ENCODE measurements at places on chromosomes 4 and X. TPM values are rescaled to one million over a fixed set of nuclear protein-coding genes. Genes with fewer than 3 reads are reported as not detected.
A peak's percentile ranks its signal among the peaks of the same experiment; 100 is the strongest.

DNA sequence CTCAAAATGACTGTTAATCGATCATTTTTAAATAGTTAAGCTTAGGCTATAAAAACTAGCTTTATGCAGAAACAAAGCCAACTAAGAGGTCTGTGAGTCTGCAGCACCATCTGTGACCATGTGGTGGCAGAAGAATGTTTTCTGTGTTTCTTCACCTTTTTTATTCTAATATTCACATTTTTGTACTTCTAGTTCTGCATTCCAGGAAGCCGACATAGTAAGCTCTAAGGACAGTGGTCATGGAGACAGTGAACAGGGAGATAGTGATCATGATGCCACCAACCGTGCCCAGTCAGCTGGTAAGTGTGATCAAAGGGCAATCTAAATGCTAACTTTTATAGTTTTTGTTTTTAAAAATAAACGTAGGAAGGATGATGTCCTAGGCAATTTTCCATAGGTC is 5.6 kb downstream of the PCDH10 start:
- peak; percentile 52 for DNase-seq

GRCh38 chr4:78691971-78692821 is 84.0 kb upstream of the BMP2K start:
- no peak for DNase-seq

DNA sequence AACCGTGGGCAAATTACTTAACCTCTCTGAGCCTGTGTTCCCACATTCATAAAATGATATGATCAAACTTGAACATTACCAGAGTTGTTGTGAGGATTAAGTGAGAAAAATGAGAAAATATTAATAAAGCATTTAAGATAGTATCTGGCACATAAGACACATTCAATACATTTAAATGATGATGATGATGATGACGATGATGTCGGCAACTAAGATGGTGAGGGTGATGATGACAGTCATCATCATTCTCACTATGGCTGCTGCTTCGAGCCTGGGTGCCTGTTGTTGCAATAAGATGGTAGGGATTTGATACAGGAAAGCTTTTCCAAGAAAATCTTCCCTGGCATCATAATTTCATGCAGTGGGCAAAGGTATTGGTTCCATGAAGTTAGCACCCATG is 11.1 kb downstream of the TMEM164 start:
- no peak for DNase-seq

DNA sequence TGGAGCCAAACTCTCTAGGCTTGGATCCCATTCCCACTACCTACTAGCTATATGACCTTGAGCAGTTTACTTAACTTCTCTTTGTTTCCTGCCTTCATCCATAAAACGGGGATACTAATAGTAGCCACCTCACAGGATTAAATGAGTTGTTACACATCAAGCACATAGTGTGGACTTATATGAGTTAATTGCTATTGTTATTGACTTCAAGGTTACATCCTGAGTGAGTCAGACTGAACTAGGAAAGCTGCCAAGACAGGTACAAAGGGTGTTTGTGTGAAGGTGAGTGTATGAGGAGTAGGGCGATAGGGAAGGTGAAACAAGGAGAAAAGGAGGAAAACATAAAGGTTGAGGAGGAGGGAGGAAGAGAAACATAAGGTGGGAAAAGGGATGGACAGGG is 32.2 kb downstream of the TFDP3 start:
- DNase-seq, result no peak

- peak; percentile 6 for DNase-seq
Measured at GRCh38 chr4:31674313-31674947, 954.3 kb downstream of the PCDH7 start.

DNA sequence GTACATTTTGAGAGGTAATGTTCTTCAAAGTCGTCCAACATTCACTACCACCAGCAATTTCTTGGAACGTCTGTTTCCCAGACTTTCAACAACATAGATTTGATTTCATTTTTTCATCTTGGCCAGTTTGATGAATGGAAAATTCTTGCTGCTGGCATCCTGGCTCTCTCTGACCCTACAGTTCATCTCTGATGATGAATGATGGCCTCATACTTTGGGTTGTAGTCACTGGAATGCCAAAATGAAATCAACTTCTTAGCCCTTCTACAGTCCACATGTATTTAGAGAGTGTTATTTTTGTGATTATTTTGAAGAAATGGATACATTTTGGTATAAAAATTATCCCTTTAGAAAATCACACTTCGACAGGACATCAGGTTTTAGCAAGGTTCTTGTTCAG is 8.8 kb downstream of the CHST7 start:
- DNase-seq, result peak; percentile 45

DNA sequence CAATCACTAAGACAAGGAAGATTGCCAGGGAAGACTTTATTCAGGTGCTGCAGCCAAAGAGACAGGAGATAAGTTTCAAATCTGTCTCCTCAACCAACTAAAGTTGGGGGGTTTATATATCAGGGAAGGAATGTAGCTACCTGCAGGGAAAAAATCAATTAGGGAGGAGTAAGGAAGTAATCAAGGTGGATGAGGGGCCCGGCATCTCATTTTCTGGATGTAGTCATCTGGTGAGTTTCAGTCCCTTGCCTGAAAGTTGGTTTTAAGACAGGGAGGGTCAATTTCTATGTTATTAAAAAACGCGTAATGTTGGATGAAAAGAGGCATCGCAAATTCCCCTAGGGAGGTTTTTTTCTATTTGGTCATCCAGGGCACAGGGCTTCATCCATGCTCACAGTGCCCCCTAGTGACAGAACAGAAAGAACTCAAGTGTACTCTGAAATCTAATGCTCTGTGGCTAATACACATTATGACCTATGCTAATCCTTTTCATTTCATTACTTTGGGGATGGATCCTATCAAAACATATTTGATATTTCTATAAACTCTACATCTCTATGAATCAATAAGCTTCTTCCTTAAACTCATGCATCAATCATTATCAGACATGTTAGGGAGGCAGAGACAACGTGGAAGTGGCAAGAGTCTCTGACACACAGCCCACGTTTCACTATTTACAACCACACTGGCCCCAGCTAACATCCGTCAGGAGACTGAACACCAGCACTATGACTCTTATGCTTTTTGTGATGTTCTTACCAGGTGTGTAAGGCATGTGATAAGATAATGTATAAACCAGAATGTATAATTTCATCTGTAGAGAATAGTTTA is 1577.0 kb upstream of the TENM3 start:
- DNase-seq, result peak; percentile 24

DNA sequence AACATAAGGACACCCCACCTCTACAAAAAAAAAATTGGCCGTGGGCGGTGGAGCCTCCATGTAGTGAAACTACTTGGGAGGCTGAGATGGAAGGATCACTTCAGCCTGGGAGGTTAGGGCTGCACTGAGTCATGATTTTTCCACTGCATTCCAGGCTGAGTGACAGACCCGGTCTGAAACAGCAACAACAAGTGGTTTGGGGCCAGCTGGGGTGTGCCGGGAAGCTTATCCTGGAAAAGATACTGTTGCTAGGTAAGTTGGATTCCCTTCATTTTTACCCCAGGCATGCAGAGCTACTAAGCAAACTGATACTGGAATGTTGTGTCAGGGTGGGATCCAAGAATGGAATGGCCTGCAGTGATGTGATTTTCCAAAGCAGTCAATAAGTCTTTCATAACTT is 57.0 kb downstream of the XAGE2 start:
- DNase-seq, result no peak

- no peak for DNase-seq
Measured at GRCh38 chr4:154208424-154208823, 283.2 kb downstream of the DCHS2 start.

DNA sequence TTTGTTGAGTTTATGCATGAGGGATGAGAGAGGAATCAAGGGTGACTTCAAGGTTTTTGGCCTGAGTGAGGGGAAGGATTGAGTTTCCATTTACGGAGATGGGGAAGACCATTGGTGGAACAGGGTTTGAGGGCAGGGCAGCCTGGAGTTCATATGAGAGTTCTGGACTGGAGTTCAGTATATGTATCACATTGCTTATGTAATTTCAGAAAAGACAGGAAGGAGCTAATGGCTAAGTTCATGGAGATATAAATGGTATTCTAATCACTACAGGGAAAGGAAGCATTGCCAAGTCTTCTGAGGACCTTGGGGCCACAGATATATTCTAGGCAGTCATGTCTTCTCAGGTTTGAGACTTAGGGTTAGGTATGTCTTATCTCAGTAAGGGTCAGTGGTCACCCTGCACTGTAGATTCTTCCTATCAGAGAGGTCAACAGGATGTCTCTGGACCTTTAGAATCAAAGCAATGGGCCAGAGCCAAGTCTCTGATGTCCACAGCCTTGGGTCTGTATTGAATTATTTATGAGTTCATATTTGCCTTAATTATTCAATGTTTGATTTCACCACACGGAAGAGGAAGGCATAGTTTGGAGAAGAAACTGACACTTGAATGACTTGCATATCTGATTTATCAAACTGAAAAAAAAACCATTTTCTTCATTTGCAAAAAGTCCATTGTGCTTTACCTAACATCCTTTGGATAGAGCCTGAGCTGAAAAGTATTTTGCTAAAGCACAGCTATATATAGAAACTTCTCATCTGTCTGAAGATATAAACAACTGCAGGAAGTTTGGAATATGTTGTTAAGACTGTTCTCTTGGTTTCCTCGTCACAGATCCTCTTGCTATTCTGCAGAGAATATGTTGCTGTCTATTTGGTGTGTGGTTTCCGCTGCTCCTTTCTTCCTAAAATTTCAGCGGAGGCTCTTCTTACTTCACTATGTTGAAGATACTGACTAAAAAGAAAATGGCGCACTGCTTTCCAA is 139.5 kb downstream of the PDGFRA start:
- DNase-seq, result no peak

DNA sequence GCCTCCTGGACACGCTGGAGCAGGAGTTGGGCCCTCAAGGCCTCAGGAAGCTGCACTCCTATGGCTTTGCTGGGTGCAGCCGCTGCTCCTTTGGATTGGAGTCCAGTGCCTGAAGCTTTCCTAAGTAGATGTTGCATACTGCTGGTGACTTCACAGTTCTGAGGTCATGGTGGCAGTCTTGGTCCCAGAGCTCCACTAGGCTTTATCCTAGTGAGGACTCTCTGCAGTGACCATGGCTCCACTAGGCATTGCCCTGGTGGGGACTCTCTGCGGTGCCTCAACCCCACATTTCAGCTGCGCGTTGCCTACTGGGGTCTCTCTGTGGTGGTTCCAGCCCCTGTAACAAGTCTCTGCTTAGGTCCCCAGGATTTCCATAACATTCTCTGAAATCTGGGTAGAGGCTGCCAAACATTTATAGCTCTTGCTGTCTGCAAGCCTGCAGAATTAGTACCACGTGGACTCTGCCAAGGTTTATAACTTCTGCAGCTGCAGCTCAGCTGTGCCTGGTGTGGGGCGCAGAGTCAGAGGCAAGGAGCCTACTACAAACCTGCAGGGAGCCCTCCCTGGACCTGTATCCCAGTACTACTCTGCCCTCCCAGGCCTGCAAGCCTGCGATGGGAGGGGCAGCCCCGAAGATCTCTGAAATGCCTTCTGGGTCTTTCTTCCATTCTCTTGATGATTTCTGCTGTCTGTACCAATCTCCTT is 46.0 kb upstream of the NFKB1 start:
- no peak for DNase-seq

DNA sequence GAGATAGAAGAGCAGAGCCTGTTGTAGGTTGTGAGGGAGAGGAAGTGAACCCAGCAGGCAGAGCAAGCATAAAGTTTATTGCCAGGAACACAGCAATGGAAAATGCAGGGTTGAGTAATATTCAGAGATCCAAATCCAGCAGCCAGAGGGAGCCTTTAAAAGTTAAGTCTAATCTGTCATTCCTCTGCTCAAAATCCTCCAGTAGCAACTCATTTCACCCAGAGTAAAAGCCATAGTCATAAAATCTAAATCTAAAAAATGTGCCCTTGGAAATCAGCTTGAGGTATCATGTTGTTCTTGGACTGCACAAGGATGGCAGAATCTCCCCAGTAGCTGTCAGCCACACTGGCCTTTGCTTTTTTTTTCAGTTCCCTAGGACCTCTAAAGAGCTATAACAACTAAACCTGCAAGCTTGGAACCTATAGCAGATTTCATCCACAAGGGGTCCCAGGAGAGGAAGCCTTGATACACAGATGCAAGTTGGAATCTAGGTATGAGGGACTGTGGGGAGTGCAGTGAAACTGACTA is 62.9 kb upstream of the FRAS1 start:
- DNase-seq, result peak; percentile 49

- no peak for DNase-seq
Measured at GRCh38 chrX:14630733-14631132, 101.4 kb downstream of the GLRA2 start.

GRCh38 chrX:41152221-41152620 is 67.0 kb downstream of the USP9X start:
- no peak for DNase-seq

GRCh38 chr4:135201081-135201480 is 999.5 kb upstream of the PABPC4L start:
- no peak for DNase-seq

DNA sequence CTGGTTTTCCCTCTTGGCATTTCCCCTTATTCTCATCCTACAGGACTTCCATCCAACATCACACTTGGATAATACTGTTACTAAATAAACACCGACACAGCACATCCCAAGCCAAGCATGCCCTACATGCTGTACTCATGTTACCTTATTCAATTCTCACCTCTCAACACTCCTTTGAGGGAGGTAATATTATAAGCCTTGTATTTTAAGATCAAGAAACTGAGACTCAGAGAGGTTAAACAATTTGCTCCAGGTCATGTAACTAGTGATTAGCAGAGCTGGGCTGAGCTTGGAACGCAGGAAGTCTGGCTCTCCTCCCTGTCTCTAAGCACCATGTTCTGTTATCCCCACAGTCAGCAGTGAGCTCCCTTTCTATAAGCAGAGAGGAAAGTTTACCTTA is 333.6 kb upstream of the IGFBP7 start:
- DNase-seq, result no peak

DNA sequence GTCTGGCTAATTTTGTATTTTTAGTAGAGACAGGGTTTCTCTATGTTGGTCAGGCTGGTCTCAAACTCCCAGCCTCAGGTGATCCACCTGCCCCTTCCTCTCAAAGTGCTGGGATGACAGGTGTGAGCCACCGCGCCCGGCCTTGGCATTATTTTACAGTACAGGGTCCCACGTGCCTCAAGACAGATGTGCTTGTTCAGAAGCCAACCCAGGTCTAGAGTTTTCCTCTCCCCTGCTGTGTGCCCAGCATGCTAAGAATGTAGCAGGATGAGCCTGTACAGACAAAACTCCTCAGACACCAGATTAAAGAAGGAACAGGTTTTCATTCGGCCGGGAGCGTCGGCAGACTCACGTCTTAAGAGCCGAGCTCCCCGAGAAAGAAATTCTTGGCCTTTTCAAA is 42.2 kb downstream of the CRLF2 start:
- no peak for DNase-seq

DNA sequence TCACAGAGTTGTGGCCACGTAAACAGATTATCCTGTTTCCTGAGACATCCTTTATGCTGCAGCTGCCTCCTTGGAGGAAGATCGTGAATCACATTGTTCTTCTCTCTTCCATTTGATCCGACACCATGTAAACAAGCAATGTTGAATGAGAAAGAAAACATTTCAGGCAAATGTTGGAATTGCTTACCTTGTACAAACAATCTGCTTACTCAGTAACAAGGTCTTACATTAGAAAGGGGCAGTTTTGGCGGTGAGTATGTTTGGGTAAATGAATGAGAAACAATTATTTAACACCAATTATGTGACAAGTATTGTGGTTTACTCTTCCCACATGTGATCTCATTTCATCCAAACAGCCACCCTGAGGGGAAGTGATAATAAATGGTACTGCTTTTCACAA is 637.8 kb downstream of the RAB28 start:
- no peak for DNase-seq

ZBTB49 gene
- 1.8 TPM for total RNA-seq

RTL3 gene
- total RNA-seq, result not detected

DGKK gene
- total RNA-seq, result not detected

THOC2 gene
- total RNA-seq, result 39.3 TPM

KLHL2 gene
- 26.3 TPM for total RNA-seq

CT45A1 gene
- total RNA-seq, result not detected

CSN1S1 gene
- total RNA-seq, result not detected

PRDM8 gene
- total RNA-seq, result 2.1 TPM

All from dermis microvascular lymphatic vessel endothelial cell (primary cell).